HAP-1 (cell line): ENCODE measurements at places on chromosomes 5 and 9.
A peak's percentile ranks its signal among the peaks of the same experiment; 100 is the strongest.

DNA sequence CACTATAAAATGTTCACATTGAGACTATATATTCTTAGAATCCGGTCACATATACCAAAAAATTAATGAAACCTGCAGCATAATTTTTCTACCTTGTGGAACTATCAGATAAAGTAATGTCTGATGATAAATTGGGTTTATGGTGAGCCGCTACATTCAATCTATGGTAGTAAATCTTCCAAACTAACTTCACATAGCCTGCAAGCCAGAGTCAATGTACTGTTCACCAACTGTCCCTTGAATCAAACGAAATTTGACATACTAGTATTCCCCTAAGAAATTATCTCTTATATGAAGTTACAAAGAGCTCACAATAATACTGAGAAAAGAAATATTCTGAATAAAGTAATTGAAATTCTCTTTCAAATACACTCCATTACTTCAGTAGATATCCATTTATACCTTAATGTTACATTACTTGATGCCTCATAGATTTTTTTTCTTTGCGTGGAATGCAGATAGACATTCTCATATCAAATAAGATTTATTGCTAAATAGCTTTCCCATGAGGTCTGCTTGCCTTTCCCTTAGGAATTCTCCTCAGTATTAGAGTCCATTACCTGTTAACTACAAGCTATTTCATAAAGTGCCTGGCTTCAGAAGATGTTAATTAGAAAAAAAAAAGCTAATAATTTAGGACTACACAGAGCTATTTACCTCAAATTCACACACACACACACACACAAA is 169.5 kb downstream of the PTPRD start:
- no peak for DNase-seq

DNA sequence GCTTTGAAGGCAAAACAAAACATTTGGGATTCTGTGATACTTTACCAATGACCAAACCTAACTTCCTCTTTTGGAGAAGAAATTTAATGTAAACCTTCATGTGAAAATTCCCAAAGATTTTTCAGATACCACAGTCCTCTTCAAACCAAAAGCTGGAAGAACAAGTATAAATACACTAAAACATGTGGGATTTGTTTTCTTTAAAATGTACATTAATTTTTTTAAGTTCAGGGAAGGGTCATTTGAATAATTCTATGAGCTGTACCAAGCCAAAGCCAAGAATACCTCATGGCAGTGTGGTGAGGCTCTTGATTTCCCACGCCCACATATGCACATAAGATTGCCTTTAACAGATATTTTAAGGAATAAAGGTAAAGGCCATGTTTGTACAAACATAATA is 28.4 kb upstream of the ITGA1 start:
- no peak for DNase-seq

DNA sequence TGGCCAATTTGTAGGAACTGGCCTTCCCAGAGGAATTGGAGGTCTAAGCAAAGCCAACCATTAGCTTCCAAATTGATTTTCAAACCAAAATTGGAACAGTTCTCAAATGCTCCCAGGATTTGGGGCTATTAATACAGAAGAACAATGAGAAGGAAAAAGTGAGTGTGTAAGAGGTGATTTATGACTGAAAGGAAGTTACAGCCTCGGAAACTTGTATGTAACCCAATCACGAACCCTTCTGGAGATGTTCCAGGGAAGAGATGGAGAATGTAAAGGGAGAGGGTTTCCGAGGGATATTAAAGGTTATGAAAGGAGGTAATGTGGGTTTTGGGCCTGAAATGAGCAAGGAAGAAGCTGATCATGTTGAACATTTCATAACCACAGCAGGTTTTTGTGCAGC is 93.2 kb upstream of the CXCL14 start:
- DNase-seq, result no peak

- no peak for DNase-seq
These were observed 213.3 kb downstream of the SEMA6A start for GRCh38 chr5:116361171-116361967.

DNA sequence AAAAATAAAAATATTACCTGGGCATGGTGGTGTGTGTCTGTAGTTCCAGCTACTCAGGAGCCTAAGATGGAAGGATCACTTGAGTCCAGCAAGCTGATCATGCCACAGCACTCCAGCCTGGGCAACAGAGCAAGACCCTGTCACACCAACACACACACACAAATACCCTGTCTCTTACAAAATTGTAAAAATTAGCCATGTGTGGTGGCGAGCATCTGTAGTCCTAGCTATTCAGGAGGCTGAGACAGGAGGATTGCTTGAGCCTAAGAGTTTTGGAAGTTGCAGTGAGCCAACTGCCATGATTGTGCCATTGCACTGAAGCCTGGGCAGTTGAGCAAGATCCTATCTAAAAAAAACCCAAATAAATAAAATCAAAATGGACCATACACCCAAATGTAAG is 32.1 kb upstream of the DENND4C start:
- DNase-seq, result no peak

GRCh38 chr5:115480271-115480670 is 64.3 kb downstream of the FEM1C start:
- no peak for DNase-seq

DNA sequence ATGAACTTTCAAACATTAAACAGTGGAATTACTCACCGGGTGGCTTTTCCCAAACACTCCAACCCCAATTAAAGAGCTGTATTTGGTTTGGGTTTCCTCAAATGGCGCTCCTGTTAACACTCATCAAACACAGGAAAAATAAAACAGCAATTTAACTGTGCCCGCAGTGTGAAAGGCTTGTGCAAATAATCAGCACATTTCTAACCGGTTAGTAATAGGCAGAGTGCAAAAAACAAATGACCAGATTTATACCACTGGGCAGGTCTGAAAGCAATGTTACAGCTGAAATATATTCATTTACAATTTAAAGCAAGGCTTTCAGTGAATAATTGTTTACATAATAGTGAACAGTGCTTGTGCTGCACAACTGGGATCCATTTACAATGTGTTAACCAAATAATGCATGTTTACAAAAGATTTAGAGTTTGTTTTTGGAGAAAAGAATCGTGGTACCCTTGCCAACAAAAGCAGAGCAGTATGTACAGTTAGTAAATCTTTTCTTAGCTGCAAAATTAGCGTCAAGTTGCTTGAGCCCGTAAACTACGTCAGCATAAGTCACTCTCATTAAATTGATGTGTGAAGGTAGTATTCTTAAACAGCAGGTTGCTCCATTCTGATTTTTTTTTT is 662.9 kb upstream of the ZNF608 start:
- peak; percentile 12 for DNase-seq

DNA sequence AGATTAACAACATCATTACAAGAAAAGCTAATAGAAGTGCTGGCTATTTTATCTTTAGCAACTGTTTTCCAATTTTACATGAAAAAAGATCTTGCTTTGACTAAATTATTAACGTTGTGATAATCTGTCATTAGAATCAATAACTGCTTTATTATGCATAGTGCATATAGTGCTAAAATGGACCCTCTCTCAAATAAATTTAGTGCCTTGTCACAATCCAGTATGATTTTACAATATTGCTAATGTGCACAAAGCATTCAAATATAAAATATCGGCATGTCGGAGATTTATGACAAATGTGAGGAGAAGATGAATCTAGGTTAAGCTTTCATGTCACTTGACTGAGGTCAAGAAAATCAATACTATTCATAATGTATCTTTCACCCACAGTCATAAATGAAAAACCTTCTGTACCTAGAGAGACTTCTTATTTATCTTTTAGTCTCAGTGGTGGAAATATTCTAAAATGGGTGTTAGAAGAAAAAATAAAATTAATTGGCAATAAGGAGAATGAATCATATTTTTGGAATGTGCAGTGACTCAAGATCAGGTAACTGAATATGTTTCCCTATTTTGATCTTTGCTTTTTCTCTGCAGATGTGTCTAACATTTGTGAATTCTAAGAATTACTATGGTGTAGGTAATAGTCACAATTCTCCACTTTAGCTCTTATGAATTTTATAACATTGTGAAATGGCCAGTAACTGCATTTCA is 672.9 kb upstream of the GRAMD2B start:
- DNase-seq, result no peak

DNA sequence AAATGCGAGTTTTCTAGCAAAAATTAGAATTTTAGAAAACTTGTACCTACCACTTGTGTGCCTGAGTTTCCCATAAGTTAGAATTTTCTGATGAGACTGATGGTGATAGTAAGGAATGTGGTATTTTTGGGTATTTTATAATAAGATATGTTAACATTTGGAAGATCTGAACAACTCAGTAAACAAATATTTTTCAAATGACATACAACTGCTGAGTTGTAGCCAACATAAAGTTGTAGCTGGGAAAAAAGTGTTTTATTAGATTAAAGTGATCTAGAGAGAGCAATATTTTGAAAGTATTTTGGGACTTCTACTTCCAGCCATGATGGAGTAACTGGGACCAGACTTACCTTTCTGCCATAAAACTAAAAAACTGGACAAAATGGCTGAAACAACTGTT is 37.9 kb downstream of the GEMIN5 start:
- no peak for DNase-seq

GRCh38 chr9:127796225-127796813 is 6.4 kb upstream of the FPGS start:
- no peak for DNase-seq
